ENCODE measurements at places on chromosomes 7 and 10.

DNA sequence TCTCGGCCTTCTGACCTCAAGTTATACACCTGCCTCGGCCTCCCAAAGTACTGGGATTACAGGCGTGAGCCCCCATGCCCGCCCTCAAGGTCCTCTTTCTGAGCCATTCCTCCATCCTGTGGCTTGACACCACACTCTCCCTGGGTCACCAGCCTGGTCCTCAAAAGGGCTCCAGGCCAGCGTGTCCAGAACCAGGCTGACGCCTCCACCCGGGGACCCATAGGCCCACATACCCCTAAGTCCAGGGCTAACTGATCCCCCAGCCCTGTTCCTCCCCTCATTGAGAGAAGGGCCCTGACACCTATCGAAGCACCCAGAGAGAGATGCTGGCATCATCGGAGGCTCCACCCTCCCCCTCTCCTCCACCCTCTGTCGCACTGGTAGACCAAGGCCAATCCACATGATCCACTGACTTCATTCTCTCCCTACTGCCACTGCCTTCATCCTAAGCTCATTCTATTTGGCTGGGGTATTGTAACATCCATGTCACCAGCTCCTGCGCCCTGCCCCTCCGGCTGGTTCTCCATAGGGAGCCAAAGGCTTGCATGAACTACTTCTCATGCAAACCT, 46.7 kb downstream of the TMEM270 start:
- no peak for DNase-seq

- DNase-seq, result no peak
Observed at GRCh38 chr10:51092402-51092801, 18.1 kb downstream of the PRKG1 start.

GRCh38 chr10:132270256-132270655, 37.5 kb downstream of the STK32C start:
- no peak for DNase-seq

DNA sequence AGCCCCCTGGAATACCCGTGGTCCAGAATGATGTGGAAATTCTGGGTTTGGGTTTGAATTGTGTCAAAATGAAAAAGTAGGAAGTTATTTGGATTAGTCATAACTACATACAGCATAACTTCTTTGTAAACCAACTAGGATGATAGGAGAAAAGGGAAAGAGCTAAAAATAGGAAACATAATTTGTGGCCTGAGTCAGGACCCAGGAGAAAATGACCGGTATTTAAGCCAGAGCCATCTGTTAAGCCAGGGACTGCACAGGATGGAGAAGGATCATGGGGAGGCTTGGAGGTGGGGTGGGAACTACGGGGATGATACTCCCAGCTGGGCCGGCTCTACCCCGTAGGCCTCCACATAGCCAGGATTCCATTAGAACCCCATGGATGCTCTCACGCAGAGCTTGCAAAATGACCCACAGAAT, 98.6 kb downstream of the MYOF start:
- DNase-seq, result no peak

DNA sequence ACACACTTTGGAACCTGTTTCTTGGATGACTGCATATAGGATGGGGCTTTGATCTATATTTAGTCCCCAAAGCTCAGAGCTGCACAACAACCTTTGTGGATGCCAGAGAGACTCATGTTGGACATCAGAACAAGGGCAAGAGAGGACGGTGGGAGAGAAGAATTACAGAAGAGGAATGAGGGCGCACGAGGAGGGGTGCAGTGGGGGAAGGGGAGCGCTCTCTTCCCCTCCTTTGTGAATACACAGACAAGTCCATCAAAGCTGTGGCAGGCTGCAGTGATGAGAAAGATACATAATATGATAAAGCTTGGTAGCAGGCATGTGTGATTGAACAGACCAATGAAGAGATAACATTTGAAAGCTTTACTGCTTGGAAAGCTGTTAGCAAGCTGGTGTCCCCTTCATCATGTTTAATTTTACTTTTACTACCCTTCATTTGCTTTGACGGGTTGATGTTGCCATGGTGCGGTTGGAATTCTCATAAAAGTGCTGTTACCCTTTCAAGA, 857.8 kb downstream of the KCNMA1 start:
- DNase-seq, result no peak

GRCh38 chr10:119724593-119725516, 995 bp upstream of the INPP5F start:
- peak; percentile 77 for DNase-seq

DNA sequence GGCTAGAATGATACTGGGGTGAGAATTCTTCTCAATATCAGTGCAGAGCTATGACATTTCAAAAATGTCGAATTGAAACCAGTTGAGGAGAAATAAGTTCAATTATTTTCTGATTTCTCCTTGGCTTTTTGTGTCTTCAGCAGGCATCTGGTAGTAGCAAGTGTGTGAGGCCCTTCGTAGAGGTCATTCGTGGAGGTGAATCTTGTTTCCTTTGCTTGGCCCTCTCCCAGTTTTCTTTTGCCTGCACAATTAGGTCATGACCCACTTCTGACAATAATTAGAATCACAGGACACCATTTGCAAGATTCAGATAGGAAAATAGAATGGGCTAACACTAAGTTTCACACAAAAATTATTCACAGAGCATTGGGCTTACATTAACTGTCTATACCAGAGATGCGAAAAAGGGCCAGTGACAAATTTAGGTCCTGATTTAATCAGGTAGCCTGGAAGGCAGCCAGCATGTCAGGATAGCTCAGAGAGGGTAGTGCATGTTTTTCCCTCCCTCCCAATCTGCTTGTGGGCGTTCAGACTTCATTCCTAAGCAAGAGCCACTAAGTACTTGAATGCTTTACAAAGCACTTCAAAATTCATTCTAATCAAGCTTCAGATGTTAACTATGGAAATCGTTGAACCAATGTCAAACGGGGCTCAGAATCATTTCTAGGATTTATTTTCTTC, 24.0 kb upstream of the A1CF start:
- no peak for DNase-seq

DNA sequence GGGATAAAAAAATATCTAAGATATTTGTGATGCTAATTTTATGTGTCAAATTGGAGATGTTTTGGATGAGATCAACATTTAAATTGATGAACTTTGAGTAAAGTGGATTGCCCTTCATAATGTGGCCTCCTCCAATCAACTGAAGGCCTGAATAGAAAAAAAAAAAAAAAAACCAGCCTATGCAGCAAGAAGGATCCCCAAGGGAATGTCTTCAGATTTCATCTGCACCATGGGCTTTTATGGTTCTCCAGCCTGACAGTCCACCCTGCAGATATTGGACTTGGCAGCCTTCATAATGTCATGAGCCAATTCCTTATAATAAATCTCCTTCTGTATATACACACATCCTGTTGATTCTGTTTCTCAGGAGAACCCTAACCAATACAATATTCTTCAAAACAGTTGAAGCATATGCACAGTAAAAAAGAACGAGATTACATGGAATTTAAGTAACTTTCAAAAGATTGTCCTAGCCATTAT, 316.9 kb upstream of the PLXDC2 start:
- DNase-seq, result no peak

GRCh38 chr7:100892364-100893317, 3.0 kb downstream of the ACHE start:
- DNase-seq, result no peak

GRCh38 chr10:101214446-101215396, 14.5 kb downstream of the LBX1 start:
- DNase-seq, result peak; percentile 76

Measured in KBM-7 (cell line).